Testis (tissue), 5 donors: ENCODE measurements at places on chromosomes 5 and 9.

DNA sequence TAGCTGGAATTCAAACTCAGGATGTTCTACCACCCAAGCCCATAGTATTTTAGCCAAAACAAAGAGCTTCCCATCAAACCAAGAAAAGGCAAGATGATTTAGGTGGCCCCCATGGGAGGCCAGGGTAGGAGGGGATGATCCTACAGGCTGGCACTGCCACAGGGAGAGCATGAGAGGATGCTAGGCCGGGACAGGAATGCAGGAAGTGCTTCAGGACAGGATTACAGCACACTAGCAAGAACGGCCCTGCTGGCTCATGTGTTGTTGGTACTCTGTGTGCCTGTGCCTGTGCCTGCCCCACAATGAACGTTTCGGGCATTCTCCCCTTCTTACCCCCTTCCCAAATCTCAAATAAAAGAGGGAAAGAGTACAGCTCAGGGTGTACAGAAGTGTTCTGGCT lies 110.7 kb upstream of the TRIM32 start:
- H3K36me3 ChIP-seq, result no peaks in the 10 kb centered on the region
- H3K27me3 ChIP-seq, result no peaks in the 10 kb centered on the region
- no peak overlapping the region for H3K4me3 ChIP-seq

DNA sequence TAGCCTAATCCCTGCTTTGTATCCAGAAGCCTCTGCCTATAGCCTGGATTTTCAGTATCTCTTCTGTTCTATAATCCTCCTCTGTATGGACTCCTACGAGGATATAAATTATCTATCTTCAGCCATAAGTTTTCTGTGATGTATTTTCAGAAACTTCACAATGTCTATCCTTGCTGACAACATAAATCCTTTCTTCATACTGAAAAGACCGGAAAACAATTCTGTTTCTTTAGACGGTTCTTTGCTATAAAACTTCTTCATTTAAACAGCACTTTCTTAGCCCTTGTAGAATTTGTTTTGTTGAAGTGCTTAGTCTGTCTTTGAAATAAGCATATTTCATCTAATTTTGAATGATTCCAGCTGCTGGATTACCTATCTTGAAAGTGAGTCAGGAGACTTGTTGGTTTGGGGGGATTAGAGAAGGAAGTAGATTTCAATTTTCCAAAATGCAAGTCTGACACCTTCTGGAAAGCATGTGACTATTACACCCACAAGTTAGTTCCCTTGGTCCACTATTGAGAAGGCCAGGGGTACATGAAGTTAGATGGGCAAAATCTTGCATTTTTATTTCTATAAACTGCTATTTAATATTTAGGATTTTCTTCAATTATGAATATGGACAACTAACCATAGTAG lies 96.3 kb upstream of the RANBP3L start:
- H3K27me3 ChIP-seq, result no peaks in the 10 kb centered on the region
- H3K36me3 ChIP-seq, result no peaks in the 10 kb centered on the region
- H3K4me3 ChIP-seq, result no peak overlapping the region
- no peaks in the 10 kb centered on the region for H3K4me1 ChIP-seq
- H3K27ac ChIP-seq, result no peak overlapping the region

DNA sequence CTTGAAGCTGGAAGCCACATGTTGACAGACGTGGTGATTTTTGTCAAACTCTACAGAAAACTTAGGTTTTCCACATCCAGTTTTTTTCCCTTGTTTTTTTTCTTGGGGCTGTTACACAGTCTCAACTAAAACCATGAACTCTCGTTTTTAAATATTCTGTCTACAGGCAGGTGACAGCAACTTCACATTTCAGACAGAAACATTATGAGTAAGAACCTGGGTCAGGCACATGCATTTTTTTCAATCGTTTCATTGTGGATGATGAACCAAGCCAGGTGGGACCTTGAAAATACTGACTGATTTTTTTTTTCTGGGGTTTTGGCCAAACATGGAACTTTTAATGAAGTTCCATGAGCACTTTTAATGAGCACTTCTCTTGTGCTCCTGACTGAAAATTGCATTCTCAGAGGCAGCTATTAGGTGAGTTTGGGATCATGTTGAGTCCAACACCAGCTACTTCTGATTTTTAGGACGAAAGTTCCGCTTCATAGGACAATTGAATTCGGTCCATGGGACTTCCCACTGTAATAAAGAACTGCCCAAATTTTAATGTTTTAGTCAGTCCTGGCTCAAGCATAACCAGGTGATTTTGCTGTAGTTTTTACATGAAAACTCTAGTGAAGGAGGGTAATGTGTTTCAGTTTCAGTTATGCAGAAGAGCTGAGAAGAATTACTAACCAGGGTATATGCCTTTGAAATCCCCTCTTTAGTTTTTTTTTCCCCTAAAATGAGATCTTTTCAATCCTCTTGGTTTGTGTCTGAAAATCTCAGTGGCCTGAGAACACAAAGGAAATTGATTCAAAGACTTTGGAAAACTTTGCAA lies 93.2 kb upstream of the ADAMTS16 start:
- H3K4me1 ChIP-seq, result no peaks in the 10 kb centered on the region
- H3K27me3 ChIP-seq, result no peaks in the 10 kb centered on the region
- no peaks in the 10 kb centered on the region for H3K36me3 ChIP-seq
- no peak overlapping the region for H3K27ac ChIP-seq

- H3K27ac ChIP-seq, result no peak overlapping the region
- DNase-seq, result no peak
- no peak overlapping the region for H3K4me3 ChIP-seq
- no peaks in the 10 kb centered on the region for H3K27me3 ChIP-seq
- H3K36me3 ChIP-seq, result no peaks in the 10 kb centered on the region
Observed at GRCh38 chr5:171624396-171624795, 161.2 kb upstream of the SMIM23 start.

- no peak overlapping the region for H3K4me3 ChIP-seq
- no peaks in the 10 kb centered on the region for H3K27me3 ChIP-seq
- H3K4me1 ChIP-seq, result no peaks in the 10 kb centered on the region
- DNase-seq, result no peak
Observed at GRCh38 chr5:14672082-14672481, 7.6 kb downstream of the OTULIN start.

DNA sequence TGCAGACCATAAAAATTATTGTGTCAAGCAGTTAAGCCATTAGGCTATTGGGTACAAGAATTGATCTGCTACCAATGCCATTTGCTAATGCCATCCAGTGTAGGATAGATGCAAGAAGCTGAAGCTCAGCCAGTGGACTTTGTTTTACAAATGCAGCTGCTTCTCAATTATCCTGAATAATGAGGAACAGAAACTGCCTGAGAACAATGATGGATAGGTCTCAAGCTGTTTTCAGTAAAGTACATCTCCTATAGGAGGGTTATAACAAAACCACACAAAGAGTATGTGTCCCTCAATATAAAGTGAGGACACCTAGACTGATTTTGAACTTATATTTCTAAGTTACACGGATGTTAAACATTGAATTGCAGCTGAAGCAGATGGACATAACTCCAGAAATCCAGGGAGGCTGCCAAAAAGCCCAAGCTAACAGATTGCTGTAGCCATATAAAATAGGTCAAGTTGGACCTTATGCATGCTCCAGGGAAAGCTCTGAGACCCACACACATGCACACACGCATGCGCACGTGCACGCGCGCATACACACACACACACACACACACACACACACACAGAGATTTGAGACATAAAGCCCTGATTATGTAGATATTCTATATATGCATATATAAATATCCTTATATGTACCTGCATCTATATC lies 482.7 kb upstream of the CD180 start:
- H3K36me3 ChIP-seq, result no peaks in the 10 kb centered on the region
- DNase-seq, result no peak

- no peak overlapping the region for H3K27ac ChIP-seq
- H3K27me3 ChIP-seq, result no peaks in the 10 kb centered on the region
- H3K36me3 ChIP-seq, result no peaks in the 10 kb centered on the region
- no peak overlapping the region for H3K4me3 ChIP-seq
Observed at GRCh38 chr5:125325488-125326149, 579.2 kb upstream of the ZNF608 start.

GRCh38 chr9:18920141-18921084 lies 112.6 kb downstream of the SAXO1 start:
- DNase-seq, result no peak
- no peaks in the 10 kb centered on the region for H3K36me3 ChIP-seq
- H3K27ac ChIP-seq, result no peak overlapping the region
- no peaks in the 10 kb centered on the region for H3K4me1 ChIP-seq
- no peak overlapping the region for H3K4me3 ChIP-seq
